Iris pigment epithelial cell (primary cell): ENCODE measurements at places on chromosomes 16 and 17.
A peak's percentile ranks its signal among the peaks of the same experiment; 100 is the strongest.

DNA sequence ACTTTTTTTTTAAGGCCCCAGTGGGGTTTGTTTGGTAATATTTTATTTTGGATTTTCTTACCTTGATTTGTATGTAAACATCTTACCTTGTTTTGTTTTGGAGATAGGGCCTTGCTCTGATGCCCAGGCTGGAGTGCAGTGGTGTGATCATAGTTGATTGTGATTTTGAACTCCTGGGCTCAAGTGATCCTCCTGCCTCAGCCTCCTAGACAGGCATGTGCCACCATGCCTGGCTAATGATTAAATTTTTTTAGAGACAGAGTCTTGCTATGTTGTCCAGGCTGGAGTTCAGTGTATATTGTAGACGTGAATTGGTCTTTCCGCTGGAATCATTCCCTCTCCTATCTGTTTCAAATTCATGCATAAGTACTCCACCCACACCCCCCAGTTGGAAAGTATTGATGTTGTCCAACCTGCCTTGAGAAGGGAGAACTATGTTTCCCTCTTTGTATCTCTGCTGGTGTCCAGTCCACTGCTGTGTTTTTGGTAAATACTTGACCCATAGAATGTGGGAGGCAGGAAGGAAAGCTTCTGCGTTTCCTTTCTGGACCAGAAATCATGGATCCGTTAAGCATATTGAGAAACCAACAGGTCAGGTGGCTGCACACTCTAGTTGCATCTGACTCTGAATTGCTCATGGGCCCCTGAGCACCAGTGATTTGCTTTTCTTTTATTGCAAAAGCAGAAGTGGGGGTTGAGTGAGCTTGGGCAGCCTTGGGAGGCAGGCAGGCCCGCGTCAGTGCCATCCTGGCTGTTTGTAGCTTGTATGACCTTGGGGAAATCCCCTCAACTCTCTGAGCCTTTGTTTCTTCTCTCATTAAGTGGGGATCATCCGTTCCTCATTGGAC is 25.0 kb downstream of the RMI2 start:
- DNase-seq = peak; percentile 37

- no peak for DNase-seq
Observed at GRCh38 chr16:7638306-7638705, 305.7 kb downstream of the RBFOX1 start.

GRCh38 chr17:58325976-58326468 is 2.6 kb downstream of the TSPOAP1 start:
- no peak for DNase-seq

- DNase-seq = no peak
Observed at GRCh38 chr16:74749291-74750055, 25.1 kb downstream of the FA2H start.

DNA sequence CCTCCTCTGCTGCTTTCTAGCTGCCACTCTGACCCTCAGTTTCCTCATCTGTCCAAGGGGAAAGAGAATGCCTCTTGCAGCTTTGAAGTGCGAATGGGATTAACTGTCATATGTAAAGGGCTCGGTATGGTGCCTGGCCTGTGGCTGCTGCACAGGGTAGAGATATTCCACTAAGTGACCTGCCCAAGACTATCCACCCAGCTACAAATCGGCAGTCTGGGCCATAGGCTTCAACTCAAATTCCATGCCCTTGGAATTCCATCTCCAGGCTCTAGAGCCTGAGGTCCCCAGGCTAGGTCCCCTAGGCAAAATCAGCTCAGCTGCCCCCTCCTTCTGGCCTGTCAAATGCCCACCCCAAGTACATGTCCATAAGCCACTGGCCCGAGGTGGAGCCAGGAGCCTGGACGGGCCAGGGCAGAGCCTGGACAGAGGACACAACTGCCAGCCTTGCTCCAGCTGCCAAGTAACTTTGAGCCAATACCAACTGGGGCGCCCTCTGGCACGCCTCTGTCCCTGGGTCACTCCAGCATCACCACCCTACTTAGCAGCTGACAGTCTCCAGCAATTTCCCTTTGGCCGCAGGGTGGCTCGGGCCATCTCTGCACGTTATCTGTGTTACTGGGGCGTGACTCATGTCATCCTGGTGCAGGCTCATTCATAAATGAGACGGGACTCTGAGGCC is 57.2 kb downstream of the SDK2 start:
- no peak for DNase-seq

- peak; percentile 86 for DNase-seq
Observed at GRCh38 chr16:728131-728889, 1.4 kb downstream of the HAGHL start.
